ENCODE measurements at places on chromosomes 6 and 20. TPM values are rescaled to one million over a fixed set of nuclear protein-coding genes. Genes with fewer than 3 reads are reported as not detected.

The RBM39 gene
- polyA plus RNA-seq, result 745 TPM

- no peak for DNase-seq
Measured at GRCh38 chr6:116533233-116533957, 12.1 kb downstream of the TRAPPC3L start.

The ENPP5 gene
- 20.1 TPM for polyA plus RNA-seq

GRCh38 chr6:121593011-121593641, 157.7 kb downstream of the GJA1 start:
- DNase-seq, result no peak

DNA sequence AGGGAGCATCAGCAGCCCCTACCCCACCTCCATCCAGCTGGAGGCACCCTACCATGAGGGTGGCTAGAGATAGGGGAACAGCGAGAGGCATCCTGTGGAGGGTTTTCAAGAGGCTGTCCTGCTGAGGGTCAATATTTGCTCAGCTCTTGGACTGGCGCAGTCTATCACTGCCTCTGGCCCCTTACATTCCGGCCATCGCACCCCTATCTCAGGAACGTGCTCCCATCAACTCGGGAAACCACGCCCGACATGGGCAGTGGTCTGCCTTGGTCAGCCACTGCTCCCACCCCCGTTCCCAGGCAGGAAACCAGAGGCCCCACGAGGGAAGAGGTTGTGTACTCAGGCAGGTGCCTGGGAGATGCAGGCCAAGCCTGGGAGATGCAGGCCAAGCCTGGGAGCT, 57.9 kb downstream of the VEGFA start:
- no peak for DNase-seq

DNA sequence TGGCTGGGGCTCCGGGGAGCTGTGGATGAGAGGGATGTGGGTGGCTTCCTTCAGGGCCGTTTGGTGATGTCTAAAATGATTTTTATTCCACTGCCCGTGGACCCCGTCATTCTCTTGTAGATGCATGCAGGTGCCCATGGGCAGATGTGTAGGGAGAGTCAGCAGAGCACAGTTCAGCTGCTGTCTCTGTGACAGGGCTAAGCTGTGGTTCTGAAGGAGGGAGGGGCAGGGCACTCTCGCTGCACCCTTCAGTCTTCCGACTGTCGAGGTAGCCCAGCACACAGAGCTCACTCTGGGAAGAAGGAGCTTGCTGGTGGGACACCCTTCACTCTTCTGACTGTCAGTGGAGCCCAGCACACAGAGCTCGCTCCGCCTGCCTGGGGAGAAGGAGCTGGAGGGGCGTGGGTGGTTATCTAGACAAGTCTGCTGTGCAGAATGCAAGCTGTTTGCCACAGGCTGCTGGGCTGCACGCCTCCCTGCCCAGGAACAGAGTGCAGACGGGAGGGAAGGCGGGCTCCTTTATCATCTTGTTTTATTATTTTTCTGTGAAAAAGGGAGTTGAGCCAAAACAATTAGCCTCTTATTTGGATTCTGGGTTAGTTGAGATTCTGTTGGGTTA, 28.4 kb upstream of the ADRM1 start:
- peak; percentile 32 for DNase-seq

DNA sequence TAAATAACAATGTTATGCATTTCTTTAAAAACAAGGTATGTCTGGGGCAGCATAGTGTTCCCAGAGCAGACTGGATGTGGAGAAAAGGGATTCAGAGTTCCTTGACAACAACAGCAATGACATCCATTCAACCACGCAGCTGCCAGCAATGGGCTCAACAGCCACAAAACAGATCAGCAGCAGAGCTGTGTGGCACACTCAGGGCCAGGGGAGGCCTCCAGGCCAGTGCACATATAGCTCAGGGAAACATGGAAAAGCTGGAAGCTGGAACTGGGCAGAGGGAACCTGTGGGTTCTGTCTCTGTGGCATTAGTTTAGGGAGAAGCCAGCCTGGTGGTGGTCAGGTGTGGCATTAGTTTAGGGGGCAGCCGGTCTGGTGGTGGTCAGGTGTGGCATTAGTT, 148.3 kb downstream of the SMOC2 start:
- no peak for DNase-seq

DNA sequence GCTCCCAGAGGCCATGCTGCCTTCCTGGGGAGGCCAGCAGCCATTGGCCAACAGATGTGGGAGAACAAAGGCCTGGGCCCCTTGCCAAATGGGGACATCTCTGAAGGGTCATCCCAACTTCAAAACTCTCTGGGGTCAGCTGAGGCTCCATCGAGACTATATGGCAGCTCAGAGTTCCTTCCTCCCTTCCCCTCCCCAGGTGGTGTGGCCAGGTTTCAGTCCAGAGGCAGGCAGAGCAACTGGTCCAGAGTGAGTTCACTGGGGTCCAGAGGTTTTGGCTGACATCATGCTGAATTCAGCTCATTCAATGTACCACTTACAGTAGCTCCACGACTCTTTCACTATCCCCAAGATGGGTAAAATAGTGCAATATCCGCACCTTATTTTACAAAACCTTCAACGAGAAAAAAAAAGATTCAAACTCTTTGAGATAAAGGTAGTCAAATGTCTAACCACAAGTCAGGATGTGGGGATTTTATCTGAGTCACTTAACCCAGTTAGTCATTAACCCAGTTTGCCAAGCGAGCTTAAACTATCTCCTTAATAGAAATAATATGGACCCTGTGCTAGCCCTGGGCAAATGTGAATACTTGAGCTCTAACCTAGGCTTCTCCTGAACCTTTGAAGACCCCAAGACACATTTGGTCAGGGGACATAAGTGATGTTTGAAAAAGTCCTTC, 108.4 kb upstream of the PLEKHG1 start:
- no peak for DNase-seq

GRCh38 chr6:26195924-26196845, 109.0 kb downstream of the HFE start:
- no peak for DNase-seq

- no peak for DNase-seq
Measured at GRCh38 chr6:100946711-100947110, 65.6 kb upstream of the ASCC3 start.

DNA sequence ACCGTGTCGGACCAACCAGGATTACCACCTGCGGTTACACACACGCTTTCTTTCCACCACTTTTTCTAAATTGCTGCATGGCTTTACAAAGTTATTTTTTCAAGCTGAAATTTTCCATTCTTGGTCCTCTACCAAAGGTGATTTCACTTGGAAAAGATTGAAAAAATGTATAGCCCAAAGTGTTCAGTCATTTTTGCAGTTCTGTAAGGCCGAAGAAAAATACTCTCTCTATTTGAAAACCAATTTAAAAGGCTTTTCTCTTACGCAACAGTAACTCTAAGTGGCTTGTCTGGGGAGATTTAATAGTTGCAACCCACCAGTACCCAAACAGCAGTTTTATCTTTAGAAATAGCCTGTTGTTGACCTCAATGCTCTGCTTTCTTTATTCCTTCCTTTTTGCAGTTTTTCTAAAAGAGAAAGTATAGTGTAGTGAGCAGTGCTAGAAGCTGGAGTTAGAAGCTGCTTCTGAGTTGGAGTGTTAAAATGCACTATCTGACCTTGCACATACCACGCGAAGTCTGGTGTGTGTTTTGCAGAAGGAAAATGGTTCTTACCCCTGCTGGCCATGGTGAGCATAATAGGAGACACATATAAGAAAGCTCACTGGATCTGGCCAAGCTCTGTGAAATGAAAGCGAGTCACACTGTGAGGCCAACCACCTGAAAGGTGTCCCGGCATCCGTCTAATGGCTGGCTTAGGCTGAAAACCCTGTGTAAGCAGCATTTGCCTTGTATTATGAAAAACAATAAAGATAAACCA, 271.6 kb upstream of the PRND start:
- DNase-seq, result no peak

- DNase-seq, result no peak
Measured at GRCh38 chr6:29734046-29735018, 11.1 kb downstream of the HLA-F start.

The STMND1 gene
- polyA plus RNA-seq, result 0.90 TPM

GRCh38 chr20:49501917-49502316, 19.4 kb upstream of the KCNB1 start:
- no peak for DNase-seq

GRCh38 chr6:113599444-113599843, 257.7 kb upstream of the MARCKS start:
- DNase-seq, result no peak

- no peak for DNase-seq
Measured at GRCh38 chr6:1984346-1984994, 260.9 kb downstream of the GMDS start.

- DNase-seq, result no peak
Measured at GRCh38 chr20:53660078-53660909, 66.7 kb upstream of the ZNF217 start.

GRCh38 chr20:17808357-17808756, 108.6 kb downstream of the BANF2 start:
- DNase-seq, result no peak
